ENCODE measurements at places on chromosomes 3 and 15. TPM values are rescaled to one million over a fixed set of nuclear protein-coding genes. Genes with fewer than 3 reads are reported as not detected.

- no peak for DNase-seq
Measured at GRCh38 chr3:179671747-179672242, 19.0 kb downstream of the USP13 start.

DNA sequence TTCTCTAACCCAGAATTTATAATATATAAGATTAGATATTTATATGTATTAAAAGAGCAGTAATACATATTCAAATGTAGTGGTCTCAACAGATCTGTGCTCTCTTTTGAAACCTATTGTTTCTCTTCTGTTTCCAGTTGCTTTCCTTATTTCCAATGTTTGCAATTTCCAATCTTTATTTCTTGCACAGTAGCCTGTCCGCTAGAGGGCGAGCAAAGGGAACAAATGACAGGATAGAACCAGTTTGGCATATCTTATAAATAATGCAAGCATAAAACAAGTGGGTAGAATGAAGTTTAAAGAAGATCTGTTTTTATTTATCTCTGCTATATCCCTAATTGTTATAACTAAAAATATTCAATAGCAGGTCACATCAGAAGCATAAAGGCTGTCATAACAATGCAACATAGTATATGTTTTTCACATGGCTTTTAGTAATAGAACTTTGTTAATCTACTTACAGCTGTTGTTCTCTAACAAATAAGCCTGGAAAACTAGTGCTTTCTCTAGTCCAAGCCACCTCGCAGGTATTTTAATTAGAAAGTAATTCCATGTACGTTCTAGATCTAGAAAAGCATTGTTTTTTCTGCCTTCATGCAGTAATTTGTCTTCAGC, 15.1 kb upstream of the TCAIM start:
- peak; percentile 88 for DNase-seq

NR2F2 gene
- total RNA-seq: 36.8 TPM

WDR76 gene
- 2.6 TPM for total RNA-seq

GRCh38 chr3:78605178-78605577, 1162.6 kb downstream of the ROBO1 start:
- DNase-seq: no peak

ZNF662 gene
- total RNA-seq: 11.2 TPM

DNA sequence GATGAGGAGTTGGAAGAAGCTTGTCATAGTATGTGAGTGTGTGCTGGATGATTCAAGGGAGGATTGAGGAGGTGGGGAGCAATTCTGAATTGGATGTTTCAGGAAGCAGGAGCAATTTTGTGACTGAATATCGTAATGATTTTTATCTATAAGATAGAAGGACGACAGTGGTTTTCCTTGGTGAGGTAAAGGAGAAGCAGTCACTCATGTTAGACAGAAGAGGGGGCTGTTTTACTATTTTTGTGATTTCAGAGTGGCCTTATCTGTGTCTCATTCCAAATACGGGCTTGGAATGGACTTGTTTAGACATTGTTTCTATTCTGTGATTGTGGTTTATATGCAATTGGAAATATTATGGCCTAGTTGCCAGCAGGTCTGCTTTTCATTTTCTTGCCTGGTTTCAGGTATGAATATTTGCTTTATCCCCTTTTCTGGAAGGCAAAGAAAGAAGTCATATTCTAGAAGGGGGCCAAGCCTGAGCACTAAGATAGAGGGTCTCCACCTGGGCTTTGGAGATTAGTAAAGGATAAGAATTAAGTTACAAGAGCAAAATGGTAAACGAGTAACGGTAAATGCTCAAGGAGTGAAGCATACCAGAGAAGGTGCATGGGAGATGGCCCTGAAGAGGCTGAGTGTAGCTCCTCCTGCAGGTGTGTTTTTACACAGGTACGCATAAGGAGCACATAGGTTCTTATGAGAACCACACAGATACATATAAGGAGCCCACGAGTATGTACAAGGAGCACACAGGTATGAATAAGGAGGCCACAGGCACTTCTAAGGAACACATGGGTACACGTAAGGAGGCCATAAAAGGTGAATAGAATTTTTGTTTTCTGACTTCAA, 124.6 kb upstream of the KCNAB1 start:
- no peak for DNase-seq

ARPIN gene
- 24.8 TPM for total RNA-seq

DNA sequence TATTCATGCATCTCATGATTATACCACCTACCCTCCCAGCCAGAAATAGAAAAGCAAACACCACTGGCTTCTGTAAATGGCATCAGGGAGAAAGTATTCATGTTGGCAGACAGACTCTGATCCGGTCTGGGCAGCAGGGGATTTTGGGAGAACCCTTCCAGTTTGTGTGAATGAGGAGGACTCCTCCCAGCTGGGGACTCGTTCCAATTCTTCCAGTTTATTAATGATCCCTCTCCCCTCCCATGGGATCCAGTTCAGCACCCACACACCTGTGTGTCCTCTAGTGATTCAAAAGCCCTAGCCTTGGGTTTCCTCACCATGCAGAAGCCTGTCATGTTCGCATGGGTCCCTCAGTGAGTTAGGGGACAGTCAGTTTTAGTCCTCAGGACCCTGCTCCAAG, 110.9 kb downstream of the IQSEC1 start:
- DNase-seq: no peak

P2RY14 gene
- 9.9 TPM for total RNA-seq

All from stomach (tissue), 19 donors.